A549 treated with ZK216348 at 1 μM for 4 hours (cell line): ENCODE measurements at places on chromosomes 2 and 18. TPM values are rescaled to one million over a fixed set of nuclear protein-coding genes. Genes with fewer than 3 reads are reported as not detected.

MAT2A gene
- 515 to 543 TPM (median 532 TPM) in 5 replicates for total RNA-seq

GPR75 gene
- 1.5 to 2.3 TPM (median 1.9 TPM) in 5 replicates for total RNA-seq

SERPINB10 gene
- not detected in 5 replicates for total RNA-seq

DSG4 gene
- total RNA-seq: not detected in 5 replicates

ATG16L1 gene
- total RNA-seq: 40.4 to 51.1 TPM (median 42.2 TPM) in 5 replicates

SLC30A3 gene
- 1.9 to 4.2 TPM (median 3.6 TPM) in 5 replicates for total RNA-seq

IL36B gene
- total RNA-seq: 0.15 to 0.37 TPM in 2 of 5 replicates, not detected in the others

ELAC1 gene
- total RNA-seq: 3.7 to 5.8 TPM (median 4.5 TPM) in 5 replicates

PLEKHH2 gene
- total RNA-seq: 0.89 to 1.8 TPM (median 1.5 TPM) in 5 replicates

CFLAR gene
- total RNA-seq: 80.5 to 125 TPM (median 90.3 TPM) in 5 replicates

LYPD6B gene
- not detected in 5 replicates for total RNA-seq

KIF3C gene
- total RNA-seq: 42.2 to 61.9 TPM (median 51.4 TPM) in 5 replicates

KLHL41 gene
- 0.15 to 0.70 TPM (median 0.29 TPM) in 5 replicates for total RNA-seq

MROH2A gene
- 0.18 to 0.22 TPM in 2 of 5 replicates, not detected in the others for total RNA-seq

ACADL gene
- 0.11 to 0.24 TPM in 2 of 5 replicates, not detected in the others for total RNA-seq

C2orf66 gene
- total RNA-seq: 0.11 TPM in 1 of 5 replicates, not detected in the others

CNDP2 gene
- total RNA-seq: 78.8 to 89.5 TPM (median 80.2 TPM) in 5 replicates

MC4R gene
- not detected in 5 replicates for total RNA-seq

ZNF521 gene
- not detected in 5 replicates for total RNA-seq

INPP5D gene
- total RNA-seq: 0.12 to 1.1 TPM (median 0.61 TPM) in 5 replicates

TRIM43B gene
- total RNA-seq: not detected in 5 replicates

REG3G gene
- total RNA-seq: not detected in 5 replicates

HOXD9 gene
- 1.2 to 1.8 TPM (median 1.8 TPM) in 5 replicates for total RNA-seq

PRR30 gene
- not detected in 5 replicates for total RNA-seq

NT5DC4 gene
- not detected in 5 replicates for total RNA-seq
